ENCODE measurements at places on chromosomes 2 and 18. TPM values are rescaled to one million over a fixed set of nuclear protein-coding genes. Genes with fewer than 3 reads are reported as not detected.

DNA sequence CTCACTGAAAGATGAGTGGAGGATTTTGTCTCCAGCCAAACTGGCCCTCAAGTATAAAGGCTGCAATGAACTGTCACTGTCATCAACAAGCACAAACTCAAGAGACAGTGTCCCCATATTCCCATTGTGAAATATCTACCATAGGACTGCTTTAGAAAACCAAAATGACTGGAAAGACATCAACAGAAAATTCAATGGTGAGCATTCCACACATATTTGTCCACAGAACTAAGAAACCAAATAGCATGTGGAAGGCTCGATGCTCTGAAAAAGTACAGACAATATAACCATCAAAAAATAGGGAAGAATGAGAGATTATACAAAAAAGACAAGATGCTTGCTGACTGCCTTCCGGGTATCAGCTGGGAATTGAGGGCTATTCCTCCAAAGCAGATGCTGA, 37.6 kb downstream of the TGFBRAP1 start:
- DNase-seq: no peak

DNA sequence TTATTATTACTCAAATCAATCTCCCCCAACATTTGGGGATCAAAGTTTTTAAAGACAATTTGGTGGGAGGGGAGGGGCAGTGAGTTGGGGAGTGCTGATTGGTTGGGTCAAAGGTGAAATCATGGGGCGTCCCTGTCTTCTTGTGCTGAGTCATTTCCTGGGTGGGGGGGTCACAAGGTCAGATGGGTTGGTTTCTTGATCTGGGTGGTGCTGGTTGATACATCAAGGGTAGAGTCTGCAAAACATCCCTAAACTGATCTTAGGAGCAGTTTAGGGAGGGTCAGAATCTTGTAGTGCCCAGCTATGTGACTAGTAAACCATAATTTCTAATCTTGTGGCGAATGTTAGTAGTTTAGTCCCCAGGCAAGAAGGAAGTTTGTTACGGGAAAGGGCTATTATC, 67.4 kb downstream of the MOGAT1 start:
- no peak for DNase-seq

GRCh38 chr2:203533676-203534591, 1.2 kb downstream of the RAPH1 start:
- DNase-seq: peak; percentile 38

DNA sequence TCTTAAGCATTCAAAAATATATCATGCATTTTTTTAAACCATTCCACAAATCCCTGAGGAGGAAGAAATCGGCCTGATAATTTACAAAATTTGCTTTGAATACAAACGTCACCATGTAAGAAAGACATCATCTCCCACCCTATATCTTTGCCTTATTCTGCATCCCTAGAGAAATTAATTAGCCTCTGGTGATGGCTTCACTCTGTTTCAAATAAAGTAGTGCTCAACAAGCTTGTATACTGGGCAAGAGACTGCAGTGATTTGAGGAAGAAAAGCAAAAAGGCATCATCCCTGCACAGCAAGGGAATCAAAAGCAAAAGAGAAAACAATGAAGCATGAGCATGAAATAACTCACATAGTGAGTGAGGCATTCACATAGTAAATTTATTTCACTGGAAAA, 375.5 kb downstream of the CDH7 start:
- no peak for DNase-seq

DNA sequence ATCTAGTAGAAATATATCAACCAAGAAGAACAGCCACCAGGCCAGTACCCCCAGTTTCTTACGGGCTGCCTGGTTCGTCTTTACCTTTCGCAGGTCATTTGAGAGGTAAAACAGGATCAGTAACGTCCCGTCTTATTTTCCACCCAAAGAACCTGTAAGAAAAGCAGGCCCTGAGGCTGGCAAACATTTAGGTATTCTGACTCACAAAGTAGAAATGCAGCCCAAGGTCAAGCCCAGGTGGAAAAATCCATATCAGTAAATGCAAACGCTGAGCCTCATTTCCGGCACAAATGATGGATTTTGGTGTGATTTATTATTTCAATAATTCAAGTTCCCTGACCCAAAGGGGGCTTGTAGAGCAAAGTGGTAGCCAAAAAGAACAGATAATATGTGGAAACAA, 171.2 kb downstream of the ZNF516 start:
- no peak for DNase-seq

The RAPGEF4 gene
- total RNA-seq: 0.69 TPM
